Stimulated activated CD4-positive, alpha-beta T cell treated with anti-CD3 and anti-CD28 coated beads, Interleukin-15, amount 100 ng/mL, for 24 hours (primary cell): ENCODE measurements at places on chromosomes 6 and 20.

- no peak for DNase-seq
Measured at GRCh38 chr6:23301556-23301955, 732.2 kb downstream of the HDGFL1 start.

DNA sequence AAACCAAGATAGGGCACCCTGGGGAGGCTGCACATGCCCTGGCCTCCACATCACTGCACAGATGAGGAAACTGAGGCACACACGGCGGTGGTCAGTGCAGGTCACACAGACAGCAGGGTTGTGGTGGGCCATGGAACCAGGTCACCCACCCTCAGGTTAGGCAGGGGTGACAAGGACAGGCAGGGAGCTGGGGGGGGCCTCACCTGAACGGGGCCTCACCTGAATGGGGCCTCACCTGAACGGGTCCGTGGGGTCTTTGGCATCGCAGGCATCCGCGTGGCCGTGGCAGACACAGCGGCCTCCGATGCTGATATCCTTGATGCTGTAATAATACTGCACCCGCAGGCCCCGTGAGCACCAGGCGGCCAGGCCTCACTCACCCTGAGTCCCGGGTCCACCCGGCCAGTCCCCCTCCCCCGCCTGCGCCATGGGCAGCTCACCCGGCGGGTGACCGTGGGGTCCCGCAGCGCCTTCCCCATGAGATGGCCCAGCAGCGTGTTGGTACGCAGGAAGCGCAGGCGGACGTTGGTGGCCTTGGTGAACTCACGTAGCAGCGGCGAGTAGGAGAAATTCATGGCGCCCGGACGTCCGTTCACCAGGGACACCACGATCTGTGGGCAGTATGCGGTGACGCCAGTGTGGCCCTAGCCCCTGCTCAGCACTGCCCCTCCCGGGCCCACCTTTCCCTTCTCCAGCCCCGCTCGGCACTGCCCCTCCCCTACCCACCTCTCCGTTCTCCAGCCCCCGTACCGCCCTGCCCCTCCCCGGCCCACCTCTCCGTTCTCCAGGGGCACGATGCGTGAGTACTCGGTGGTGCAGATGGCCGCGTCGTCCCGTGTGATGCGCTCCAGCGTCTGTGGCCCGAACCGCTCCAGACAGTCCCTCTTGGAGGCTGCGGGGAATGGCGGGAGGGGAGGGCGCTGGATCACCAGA lies 15.4 kb downstream of the LAMA5 start:
- DNase-seq: no peak

DNA sequence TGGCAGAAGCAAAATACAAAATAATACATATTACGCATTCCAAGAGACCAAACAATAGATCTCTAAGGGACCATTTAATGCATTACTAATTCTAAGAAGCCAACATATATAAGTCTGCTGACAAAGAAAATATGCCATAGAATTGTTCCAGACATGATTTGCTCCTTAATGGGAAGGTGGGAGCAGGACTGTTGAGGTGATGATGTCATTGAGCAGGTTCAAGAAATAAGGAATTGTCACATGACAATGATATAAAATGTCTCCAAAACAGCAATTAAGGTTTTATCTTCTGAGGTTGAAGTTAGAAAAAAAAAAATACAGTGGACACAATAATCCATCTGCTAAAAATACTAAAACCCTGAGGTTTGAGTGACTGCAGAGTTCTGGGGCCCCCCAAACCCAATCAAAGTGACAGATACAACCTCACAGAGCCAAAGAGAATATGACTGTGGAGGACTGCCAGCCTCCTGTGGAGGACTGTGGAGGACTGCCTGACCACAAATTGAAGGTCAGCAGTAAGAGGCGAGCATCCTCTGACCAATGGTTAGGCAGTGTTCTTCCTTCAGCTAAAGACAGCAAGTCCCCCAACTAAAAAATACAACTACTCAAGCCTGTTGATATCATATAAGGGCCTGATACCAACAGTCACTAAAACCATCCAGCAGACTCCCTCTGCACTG lies 39.0 kb downstream of the TOMM6 start:
- DNase-seq: no peak

- no peak for DNase-seq
Measured at GRCh38 chr20:46624946-46625345, 26.3 kb downstream of the SLC13A3 start.

- DNase-seq: no peak
Measured at GRCh38 chr20:34571753-34572152, 13.2 kb downstream of the MAP1LC3A start.

- DNase-seq: no peak
Measured at GRCh38 chr6:97401533-97401932, 118.5 kb upstream of the MMS22L start.

DNA sequence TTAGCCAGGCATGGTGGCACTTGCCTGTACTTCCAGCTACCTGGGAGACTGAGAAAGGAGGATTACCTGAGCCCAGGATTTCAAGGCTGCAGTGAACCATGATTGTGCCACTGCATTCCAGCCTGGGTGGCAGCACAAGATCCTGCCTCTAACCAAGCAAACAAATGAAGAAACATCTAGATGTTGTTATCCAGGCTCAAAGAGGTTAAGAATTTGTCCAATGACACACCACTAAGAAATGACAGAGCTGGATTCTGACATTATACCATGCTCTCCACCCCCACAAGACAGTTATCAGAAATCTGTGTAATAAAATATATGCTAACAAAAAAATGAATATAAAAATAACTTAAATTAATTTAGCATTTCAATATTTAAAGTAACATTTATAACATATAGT lies 925.5 kb upstream of the SLC35B3 start:
- DNase-seq: no peak

DNA sequence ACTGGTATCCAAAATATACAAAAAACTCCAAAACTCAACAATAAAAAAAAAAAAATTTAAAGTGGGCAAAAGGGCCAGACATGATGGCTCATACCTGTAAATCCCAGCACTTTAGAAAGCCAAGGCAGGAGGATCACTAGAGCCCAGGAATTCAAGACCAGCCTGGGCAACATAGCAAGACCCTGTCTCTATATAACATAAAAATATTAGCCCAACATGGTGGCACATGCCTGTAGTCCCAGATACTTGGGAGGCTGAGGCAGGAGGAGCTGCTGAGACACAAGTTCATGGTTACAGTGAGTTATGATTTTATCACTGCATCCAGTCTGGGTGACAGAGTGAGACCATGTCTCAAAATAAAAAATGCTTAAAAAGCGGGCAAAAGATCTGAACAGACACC lies 121.0 kb upstream of the BEND6 start:
- DNase-seq: no peak

GRCh38 chr20:59583428-59584277 lies 20.7 kb upstream of the PHACTR3 start:
- no peak for DNase-seq

DNA sequence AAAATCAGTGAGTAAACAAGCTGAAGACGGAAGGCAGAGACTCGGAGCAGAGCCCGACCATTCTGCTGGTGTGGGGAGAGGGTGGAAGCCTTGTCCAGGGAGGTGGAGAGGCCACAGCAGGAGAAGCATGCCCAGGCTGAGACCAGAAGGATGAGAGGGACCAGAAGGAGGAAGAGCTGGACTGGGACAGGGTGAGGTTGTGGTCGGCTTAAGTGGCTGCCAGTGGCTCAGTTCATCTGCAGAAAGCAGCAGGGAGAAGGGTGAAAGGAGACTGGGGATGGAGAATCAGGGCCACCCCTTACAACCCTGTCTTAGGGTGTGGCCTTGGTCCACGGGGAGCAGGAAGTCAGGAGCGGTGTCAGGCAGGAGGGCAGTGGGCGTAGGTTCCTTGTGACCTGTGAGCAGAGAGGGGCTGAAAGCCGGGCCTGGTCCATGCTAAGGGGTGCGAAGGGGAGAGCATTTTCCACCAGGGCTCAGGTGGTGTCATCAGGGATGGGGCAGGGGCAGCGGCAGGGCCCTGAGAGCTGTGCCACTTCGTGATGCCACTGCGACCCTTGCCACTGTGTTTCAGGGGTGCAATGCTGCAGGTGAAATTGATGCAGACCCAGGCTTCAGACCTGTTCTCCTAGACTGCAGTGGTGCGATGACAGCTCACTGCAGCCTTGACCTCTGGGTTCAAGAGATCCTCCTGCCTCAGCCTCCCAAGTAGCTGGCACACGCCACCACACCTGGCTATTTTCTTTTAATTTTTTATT lies 81.1 kb downstream of the TTLL2 start:
- no peak for DNase-seq

- DNase-seq: no peak
Measured at GRCh38 chr6:130107710-130108109, 89.3 kb downstream of the L3MBTL3 start.

DNA sequence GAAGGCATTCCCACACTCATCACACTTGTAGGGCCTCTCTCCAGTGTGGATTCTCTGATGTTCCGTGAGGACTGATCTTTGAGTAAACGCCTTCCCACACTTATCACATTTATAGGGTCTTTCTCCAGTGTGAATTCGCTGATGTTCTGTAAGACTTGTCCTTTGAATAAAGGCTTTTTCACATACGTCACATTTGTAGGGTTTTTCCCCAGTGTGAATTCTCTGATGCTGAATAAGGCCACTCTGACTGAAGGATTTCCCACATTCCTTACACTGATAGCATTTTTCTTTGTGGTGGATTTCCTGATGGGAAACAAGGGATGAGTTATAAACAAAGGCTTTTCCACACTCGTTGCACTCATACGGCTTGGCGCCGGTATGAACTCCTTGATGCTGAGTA lies 8.9 kb downstream of the ZSCAN12 start:
- DNase-seq: no peak

DNA sequence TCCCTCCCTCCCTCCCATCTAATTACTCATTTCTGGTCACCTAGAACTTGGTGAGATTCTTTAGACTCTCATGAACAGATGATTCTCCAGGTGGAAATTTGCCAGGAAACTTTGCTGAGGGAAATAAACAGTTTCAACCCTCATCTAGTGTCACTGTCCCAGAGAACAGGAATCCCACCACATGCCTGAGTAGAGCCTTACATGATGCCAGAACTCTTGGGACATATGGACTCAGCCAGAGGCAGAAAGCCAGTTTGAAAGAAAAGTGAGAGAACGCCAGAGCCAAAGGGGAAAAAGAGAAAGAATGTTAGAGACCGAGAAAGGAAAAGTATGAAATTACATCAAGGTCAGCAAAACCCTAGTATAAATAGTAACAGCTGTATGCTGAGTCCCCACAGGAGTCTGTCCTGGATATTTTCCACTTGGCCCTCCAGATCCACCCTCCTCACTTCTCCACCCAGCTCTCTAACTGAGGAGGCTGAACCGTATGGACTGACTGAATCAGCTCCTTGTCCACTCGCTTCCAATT lies 127.5 kb upstream of the COL21A1 start:
- DNase-seq: no peak

- no peak for DNase-seq
Measured at GRCh38 chr20:54345301-54345724, 130.1 kb upstream of the DOK5 start.

- peak; percentile 56 for DNase-seq
Measured at GRCh38 chr20:63553933-63554290, at the start of gene FNDC11. TSS of gene FNDC11 (plus strand) at chr20:63554159. CDS start at chr20:63555664, 1,505 bp downstream.

- no peak for DNase-seq
Measured at GRCh38 chr6:163771180-163771579, 356.7 kb downstream of the QKI start.

GRCh38 chr6:170480050-170480692 lies 72.9 kb downstream of the PSMB1 start:
- DNase-seq: no peak

GRCh38 chr6:16950302-16950701 lies 151.5 kb upstream of the STMND1 start:
- no peak for DNase-seq

GRCh38 chr20:2002365-2002764 lies 8.5 kb upstream of the PDYN start:
- DNase-seq: no peak

DNA sequence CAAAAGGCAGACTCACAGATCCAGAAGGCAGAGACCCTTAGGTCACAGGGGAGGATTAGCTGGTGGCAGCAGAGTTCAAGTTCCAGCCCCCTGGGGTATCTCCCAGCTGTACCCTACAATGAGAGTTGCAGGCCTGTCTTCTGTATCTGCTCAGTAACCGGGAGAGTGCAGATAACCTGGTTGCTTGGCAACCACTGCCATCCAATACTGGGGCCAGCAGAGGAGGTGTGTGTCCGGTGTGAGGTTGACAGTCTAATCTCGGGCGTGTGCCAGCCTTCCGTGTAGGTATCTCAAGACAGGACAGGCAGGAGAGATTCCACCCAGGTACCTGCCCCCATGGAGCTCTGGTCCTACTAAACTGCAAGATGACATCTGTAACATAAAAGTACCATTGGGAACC lies 56.6 kb upstream of the TBC1D7 start:
- no peak for DNase-seq

DNA sequence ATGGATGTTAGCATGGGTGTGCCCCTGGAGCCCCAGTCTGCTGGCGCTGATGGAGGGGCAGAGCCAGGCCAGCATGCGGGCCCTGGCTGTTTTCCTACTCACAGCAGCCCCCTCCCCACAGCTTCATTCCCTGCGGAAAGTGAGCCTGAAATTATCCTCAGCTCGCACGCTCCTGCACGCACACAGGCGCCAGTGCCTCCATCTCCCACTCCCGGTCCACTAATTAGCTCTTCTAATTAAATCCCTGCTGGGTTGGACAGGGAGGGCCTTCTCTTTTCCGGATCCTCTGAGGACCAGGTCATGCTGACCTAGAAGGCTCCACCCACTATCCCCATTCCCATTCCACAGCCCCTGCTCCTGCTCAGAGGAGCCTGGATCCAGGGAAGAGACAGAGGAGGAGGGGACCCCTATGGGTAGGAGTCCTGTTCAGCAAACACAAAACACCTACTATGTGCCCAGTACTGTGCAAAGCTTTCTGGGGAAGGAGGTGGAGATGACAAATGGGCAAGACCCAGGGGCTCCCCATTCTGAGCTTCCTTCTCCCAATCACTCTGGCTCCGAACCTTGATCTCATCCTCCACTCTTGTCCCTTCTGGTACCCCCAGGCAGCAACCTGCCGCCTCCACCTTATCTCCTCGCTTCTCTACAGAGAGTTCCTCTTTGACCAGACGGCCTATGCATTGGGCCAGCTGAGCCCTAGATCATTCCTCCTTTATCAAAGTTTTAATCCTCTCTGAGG lies 70.2 kb upstream of the CCDC167 start:
- DNase-seq: no peak

GRCh38 chr6:151205721-151206600 lies 33.8 kb upstream of the AKAP12 start:
- no peak for DNase-seq

- DNase-seq: no peak
Measured at GRCh38 chr6:866316-866715, 173.4 kb upstream of the EXOC2 start.

- DNase-seq: no peak
Measured at GRCh38 chr6:128532827-128533226, 12.4 kb upstream of the PTPRK start.

DNA sequence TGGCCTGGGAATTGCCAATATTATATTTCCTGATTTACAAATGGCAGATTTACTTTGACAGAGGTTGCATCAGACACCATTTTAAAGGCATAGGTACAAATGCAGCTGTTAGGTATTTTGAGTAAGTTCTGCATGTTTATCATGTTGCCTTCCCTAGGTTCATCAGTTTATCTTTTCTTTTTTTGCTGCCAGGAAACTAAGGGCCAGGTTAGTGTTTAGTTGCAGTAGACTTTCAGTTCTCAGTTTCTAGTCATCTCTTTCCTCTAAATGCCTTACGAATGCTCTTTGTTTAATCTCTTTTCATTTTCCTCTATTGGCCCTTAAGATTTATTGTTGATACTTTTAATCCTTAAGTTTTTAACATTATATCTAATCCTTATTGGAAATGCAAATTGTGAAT lies 129.9 kb downstream of the SMAP1 start:
- DNase-seq: no peak

- no peak for DNase-seq
Measured at GRCh38 chr20:44171775-44172571, 15.0 kb downstream of the JPH2 start.

- no peak for DNase-seq
Measured at GRCh38 chr6:18168264-18168663, 13.0 kb downstream of the KDM1B start.
